ENCODE measurements at places on chromosomes 7 and 10. TPM values are rescaled to one million over a fixed set of nuclear protein-coding genes. Genes with fewer than 3 reads are reported as not detected.

GRCh38 chr10:10730471-10731043 lies 287.1 kb upstream of the CELF2 start:
- DNase-seq = no peak

DNA sequence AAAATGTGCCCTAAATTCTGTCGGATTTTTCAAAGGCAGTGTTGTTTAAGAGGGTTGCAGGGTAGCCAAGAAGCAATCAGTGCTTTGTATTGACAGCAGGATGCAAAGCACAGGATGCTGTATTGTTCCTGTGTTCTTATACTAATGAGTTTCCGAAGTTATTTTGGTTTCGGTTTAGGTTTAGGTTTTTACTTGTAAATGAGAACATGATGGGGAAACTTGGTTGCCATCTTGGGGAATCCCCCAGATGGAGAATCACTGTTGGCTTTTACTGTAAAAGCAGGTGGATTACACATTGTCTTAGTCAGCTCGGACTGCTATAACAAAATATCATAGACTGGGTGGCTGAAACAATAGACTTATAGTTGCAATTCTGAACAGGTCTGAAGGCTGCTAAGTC lies 72.1 kb downstream of the INHBA start:
- no peak for DNase-seq

GRCh38 chr10:130358981-130359650 lies 222.9 kb downstream of the GLRX3 start:
- DNase-seq = no peak

GRCh38 chr7:132655131-132655727 lies 79.0 kb upstream of the PLXNA4 start:
- no peak for DNase-seq

- no peak for DNase-seq
These were observed 31.0 kb upstream of the STARD3NL start for GRCh38 chr7:38147005-38147404.

GRCh38 chr7:25303281-25304181 lies 75.2 kb upstream of the NPVF start:
- no peak for DNase-seq

DNA sequence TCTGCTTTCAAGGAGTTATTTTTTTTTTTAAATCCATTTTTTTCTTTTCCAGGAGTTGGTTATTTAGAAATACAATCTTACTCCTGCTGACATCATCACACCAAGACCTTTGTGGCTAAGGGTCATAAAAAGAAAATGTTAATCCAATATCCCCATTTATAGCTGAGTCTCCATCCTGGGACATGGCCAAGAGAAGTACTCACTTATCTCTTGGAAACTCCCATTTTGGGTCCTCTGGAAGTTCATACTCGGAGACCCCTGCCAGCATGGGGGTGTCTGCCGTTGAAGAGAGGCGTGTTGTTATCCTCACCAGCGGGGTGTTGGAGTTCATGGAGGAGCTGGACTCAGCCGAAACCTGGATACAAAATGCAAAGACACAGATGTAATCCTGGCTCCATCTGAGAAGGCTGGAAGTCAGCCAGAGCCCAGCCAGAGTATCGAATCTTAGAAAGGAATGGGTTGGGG lies 94.6 kb downstream of the FGFR2 start:
- no peak for DNase-seq

DNA sequence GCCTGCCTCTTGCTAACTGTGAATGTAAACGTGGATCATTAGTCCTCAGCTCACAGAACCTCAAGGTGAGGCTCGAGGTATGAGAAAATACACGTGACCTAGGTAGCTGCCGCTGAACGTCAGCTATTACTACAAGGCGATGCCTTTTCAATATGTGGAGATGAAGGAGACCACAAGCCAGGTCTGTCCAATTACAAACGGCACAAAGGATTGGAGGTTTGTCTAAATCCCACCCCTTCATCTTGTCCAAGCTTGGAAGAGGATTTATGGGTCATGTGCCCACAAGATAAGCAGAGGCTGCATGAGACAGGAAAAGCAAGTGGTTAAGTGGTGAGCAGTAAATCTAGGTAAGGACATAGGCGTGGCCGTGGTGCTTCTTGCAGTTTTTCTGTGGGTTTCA lies 3.4 kb downstream of the H2BK1 start:
- DNase-seq = no peak

MSMB gene
- total RNA-seq = not detected

DNA sequence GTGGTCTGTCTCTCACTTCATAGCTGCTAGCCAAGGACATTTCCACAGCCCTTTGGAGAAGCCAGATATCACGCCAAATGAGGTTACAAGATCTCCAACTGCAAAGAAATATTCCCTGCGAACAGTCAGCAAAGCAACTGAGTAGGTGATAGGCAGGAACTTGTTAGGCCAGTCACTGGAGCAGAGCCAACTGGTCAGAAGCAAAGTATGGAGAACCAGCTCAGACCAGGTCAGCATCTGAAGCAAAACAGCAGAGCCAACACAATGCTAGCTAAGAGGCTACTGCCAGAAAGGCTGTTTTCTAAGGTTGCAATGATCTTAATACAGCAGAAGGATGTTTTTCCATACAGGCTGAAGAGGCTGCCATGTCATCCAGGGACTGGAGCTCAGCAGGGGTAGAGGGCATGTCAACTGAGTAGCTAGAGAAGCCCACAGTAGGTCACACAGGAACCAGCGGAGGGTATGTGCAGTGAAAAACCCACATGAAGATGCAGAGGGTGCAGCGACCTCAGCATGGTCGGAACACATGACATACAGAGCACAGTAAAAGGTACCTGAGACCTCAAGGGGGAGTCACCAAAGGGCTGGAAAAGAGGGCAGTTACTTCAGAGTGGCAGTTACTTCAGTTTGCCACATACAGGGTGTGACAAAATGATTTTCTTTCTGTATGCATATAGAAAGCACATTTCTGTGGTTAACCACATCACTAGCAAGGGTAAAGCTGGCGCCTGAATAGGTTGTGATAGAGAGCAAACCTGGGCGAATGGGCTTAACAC lies 8.9 kb downstream of the SEC31B start:
- DNase-seq = no peak

- no peak for DNase-seq
These were observed 20.3 kb downstream of the SLC29A4 start for GRCh38 chr7:5303061-5303460.

DNA sequence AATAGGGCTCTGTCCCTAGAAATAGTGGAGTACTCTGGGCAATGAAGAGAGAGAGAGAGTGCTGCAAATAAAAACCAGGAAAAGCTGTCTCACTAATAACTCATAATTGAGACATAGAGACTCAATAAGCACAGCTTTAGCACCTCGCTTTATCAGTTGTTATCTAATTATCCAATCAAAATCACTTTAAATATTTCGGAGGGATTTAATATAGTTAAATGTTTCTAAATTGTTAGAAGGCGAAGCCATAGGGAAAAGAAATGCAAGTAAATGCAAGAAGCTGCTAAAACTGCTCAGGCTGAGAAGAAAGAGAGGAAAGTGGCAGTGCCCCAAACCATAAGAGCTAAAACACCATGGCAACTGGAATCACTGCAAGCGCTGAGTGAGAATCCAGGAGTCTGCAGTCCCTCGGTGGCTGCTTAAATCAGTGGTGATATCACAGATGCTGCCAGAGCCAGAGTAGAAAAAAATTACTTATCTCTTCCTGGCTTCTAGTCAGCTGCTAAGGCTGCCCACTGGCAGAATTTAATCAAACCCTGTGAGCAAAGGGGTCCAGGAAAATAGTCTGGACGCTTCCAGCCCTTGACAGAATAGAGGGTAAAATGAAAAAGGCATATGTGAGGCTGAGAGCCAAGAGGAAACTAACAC lies 150.4 kb upstream of the CHRM2 start:
- DNase-seq = no peak

DNA sequence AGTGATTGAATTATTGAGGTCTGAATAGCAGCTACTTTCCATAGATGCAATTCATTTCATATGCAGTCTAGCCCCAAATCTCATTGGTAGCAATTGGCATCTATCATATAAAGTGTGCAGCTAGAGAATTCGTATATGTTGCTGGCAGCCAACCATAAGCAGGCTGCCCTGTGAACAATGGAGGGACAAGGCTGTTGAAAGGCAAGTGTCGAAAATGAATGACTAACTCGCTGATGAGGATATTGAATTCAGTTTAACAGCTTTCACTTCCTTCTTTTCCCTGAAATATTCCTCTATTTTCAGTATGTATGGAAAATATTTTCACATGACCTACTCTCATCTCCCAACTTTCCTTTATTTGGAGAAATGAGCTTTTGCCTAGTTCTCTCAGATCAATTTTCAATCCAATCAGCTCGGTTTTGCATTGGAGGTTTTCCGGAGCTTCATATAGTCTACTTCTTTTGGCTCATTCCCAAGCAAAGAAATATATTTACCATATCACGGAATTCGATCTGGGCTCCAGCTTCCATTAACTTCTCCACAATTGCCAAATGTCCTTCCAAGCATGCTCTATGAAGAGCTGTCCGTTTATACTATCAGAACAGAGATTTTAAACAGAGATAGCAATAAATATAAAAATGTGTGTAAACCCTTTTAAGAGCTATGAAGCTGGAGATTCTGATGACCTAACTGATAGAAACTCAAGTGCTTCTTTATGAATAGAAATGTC lies 3.5 kb downstream of the ANKRD1 start:
- DNase-seq = no peak

TM9SF3 gene
- total RNA-seq = 129 TPM

CCL24 gene
- 27.1 TPM for total RNA-seq

DNA sequence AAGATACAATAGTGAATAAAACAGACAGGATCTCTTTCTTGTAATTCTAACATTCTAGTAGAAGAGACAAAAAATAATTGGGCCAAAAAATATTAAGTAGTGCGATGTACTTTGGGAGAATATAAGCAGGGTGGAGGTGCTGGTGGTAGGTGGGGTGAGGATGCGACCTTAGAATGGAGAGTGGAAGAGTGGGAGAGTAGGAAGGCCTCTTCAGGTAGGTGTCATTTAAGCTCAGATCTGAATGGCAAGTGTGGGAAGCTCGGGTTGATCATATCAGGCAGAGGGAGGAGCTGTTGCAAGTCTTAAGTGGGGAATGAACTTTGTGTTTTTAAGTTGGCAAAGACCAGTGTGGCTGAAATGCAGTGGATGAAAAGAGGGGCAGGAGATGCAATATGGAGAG lies 3.8 kb upstream of the IFRD1 start:
- no peak for DNase-seq

HMX3 gene
- total RNA-seq = 3.4 TPM

DNA sequence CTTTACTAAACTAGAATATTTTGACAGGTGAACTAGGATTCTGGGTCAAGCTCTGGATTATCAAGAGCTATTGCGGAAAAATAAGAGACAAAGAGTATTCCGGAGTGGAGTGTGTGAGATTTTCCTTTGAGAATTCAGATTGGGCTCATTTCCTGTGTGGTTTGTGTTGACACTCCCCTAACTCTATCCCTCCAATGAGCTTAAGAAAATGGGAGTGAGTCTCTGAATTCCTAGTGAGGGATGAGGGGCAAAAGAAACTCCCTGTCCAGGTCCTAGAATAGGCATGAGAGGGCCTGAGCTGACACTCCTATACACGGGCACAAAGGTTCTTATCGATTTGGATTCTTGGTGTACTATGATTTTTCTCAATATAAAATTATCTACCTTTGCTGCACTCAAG lies 10.2 kb downstream of the KLF14 start:
- DNase-seq = no peak

DNA sequence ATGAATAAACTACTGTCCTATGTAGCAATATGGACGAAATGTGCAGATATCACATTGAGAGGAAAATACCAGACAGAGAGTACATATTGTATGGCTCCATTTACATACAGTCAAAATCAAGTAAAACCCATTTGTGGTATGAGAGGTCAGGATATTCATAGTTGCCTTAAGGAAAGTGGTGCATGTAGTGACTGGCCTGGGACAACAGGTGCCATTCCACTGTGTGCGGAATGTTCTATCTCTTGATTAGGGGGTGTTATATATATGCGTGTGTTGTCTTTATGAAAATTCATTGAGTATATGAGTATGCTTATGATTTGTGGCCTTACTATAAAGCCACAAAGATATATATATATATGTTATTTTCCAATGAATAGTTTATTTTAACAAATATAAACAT lies 964.0 kb downstream of the SORCS3 start:
- DNase-seq = no peak

GRCh38 chr7:38909870-38910269 lies 879 bp upstream of the VPS41 start:
- DNase-seq = no peak

FXYD4 gene
- total RNA-seq = not detected

XRCC2 gene
- total RNA-seq = 1.2 TPM

NOM1 gene
- total RNA-seq = 77.6 TPM

DNA sequence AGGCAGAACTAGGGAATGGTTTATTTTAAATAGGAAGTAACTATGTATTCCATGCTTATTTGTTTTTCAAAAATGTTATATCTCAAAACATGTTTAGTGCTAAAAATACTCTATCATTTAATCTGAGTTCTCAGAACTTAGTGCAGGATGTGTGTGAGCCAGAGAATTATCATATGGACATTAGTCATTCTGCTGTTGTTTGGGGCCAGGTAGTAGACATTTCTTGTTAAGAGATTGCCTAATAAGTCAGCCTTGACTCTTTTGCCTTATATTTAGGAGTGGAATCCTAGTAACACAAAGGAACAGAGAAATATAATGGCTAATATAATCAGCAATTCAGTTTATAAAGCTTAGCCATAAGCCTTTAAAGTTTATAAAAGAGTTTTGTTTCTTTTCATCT lies 149.8 kb downstream of the CCSER2 start:
- DNase-seq = no peak

ICA1 gene
- 61.9 TPM for total RNA-seq

- no peak for DNase-seq
These were observed 14.0 kb downstream of the FAM241B start for GRCh38 chr10:69643779-69644657.

DNA sequence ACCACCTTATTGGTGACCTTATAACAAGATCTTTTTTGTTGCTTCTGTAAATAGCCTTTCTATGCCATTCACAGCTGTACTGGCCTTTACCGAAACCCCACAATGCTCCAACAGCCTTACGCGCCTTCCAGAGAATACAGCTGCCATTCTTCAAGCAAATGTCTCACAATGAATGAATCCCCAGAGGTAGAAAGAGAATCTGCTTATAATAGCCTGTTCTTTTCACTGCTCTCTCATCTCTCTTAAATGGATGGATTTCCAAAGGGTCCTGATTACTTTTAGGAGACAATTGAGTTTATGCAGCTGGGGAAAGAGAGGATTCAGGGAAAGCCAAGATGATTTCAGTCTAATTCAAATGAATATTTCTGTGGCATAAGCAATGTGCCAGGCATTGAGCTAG lies 183.1 kb upstream of the PDE1C start:
- DNase-seq = no peak

DNA sequence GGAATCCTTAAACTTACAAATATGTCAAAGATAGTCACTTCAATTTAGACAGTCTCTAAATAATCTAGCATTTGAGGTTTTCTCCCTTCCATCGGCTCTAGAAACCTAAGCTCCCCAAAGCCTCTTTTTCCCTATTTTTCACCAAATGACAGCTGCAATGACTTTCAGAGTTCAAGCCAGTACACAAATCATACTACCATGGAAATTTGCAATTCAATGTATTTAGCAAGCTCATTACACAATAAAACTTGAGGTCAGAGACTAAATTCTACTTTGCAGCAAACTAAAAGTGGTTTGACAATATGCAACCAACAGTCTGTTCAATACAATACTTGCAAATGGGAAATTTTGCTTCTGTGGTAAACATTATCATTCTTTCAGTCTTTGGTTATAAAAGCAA lies 80.3 kb downstream of the SKIDA1 start:
- DNase-seq = no peak

CFAP69 gene
- 11.9 TPM for total RNA-seq
